Activated naive CD8-positive, alpha-beta T cell treated with anti-CD3 and anti-CD28 coated beads, Interleukin-2, amount 50 U/mL, for 24 hours (primary cell): ENCODE measurements at places on chromosomes 11 and 22.
A peak's percentile ranks its signal among the peaks of the same experiment; 100 is the strongest.

- no peak for DNase-seq
Observed at GRCh38 chr22:22130953-22131608, 113.5 kb upstream of the VPREB1 start.

- DNase-seq: peak; percentile 42
Observed at GRCh38 chr11:69425895-69426544, 55.4 kb upstream of the LINC01488 start.

DNA sequence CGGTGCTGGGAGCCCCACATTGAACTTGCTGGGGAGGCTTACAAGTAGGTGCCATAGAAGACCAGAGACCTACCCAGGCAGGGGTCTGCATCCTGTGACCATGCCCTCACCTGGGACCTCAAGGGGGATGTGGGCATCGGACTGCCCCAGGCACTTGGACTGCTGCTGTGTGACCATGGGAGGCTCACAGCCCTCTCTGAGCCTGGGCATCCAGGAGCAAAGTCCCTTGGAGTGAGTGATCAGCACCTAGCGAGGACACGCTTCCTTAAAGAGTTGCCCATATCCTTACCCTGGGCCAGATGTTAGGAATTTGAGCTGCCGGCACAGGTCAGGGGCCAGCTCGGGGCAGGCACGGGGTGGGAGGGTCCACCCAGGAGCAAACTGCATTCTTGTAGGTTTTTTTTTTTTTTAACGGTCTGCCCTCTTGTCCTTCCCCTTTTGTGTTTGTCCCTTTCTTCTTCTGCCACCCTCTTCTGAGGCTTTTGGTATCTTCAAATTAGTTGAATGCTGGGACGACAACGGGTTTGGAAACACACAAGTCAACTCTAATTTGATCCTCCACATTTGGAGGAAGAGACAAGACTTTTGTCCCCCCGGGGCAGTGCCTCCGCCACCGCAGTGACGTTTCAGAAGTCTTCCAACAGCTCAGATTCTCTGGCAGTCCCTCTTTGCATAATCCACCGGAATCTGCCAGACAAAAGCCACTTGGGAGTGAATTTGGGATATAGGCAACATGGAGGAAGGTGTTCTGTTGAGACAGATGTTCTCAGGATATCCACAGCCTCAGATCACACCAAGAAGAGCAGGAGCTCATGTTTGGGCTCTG lies 46.1 kb upstream of the LINC01488 start:
- no peak for DNase-seq

DNA sequence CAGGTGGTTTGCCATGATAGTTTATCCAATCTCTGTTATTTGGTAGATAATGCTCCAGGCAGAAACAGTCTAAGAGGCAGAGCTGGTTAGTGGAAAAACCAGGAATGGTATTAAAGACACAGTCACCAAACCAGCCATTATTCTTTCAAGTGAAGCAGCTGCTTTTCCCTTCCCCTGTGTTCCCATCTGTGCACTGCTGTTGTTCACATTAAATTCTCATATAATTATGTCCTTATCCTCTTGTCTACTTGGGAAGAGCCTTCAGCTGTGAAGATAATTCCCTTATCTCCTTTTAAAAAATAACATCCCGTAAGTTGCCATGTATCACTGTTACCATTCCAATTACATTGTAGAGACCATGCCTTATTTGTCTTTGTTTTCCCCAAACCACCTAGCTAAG lies 5.2 kb upstream of the TBCEL start:
- no peak for DNase-seq

DNA sequence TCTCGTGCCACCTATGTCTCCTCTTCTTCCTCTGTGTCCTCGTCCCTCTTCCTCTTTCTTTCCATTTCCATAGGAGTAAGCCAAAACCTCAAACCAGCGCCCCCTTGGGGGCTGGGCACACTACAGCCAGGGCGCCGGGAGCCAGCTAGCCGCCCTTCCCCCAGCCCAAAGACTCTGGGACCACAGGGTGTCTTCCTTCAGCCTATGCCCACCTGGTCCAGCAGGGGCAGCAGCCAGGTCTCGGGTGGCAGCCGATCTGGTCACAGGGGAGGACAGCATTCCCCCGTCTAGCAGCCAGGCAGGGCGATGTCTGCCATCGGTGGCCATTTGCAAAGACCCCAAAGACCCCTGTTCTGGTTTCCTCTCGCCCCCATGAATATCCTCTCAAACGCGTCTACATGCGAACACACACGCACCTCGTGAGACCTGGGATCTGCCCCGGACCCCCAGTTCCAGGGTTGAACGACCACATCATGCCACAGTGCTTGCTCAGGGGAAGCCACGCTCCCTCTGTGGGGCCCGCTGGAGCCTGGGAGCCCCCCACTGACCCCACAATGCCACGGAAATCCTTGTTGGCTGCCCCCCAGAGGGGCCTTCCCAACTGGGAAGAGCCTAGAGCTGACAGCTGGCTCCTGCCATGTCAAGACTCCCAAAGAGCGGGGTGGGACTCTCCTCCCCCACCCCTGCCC lies 546.0 kb upstream of the CCDC179 start:
- no peak for DNase-seq
